Inflammatory macrophage treated with lipopolysaccharide for 4 hours (primary cell): ENCODE measurements at places on chromosomes 4 and X.

DNA sequence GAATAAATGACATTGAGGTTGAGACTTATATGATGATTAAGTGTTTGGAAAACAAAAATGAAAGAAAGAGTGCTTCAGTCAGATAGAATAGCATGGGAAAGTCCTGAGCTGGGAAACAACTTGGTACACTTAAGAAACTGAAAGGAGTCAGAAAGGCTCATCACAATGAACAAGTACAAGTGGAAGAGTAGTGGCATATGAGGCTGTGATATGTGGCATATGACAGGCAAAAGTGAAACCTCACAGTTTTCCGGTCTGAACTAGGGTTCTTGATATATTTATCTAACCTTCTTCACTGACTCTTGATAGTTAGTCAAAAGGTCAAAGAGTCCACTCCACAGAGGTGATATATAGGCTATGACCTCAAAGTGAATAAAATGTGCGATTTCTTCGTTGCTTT is 537.1 kb upstream of the CXorf51A start:
- peak; percentile 23 for DNase-seq

- no peak for DNase-seq
Observed at GRCh38 chr4:43778187-43778915, 670.3 kb downstream of the KCTD8 start.

DNA sequence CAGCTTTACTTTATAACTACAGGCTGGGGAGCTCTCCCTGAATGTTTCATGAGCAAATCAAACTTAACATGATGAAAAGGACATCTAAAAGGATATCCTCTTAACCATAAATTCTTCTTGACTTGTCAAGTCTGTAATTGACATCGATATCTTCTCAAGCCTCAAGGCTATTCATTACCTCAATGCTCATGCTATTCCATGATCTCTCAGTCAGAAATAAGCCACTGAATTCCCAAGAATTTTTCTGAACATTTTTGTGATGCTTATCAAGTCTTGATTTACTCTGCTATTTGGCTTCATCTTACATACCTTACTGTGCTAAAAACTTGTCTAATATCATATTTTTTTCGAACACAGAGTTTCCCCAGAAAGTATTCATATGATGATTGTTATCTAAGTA is 433.4 kb downstream of the PDGFC start:
- DNase-seq = no peak

DNA sequence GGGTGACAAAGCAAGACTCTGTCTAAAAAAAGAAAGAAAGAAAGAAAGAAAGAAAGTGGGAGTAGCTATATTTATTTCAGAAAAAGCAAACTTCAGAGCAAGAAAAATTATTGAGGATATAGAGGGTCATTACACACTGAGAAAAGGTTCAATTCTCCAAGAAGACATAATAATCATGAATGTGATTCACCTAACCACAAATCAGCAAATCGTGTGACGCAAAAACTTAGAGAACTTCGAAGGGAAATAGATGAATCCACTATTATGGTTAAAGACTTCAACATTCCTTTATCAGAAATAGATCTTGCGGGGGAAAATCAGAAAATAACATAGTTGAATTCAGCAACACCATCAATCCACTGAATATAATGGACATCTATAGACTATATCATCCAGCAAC is 219.3 kb upstream of the LDB2 start:
- DNase-seq = no peak

GRCh38 chr4:87011340-87012034 is 76.7 kb downstream of the AFF1 start:
- DNase-seq = peak; percentile 88

- no peak for DNase-seq
Observed at GRCh38 chr4:152462047-152462446, 73.8 kb downstream of the FBXW7 start.

- no peak for DNase-seq
Observed at GRCh38 chrX:19272452-19272851, 71.3 kb upstream of the PDHA1 start.

GRCh38 chr4:187942968-187943367 is 52.6 kb upstream of the ZFP42 start:
- DNase-seq = no peak

DNA sequence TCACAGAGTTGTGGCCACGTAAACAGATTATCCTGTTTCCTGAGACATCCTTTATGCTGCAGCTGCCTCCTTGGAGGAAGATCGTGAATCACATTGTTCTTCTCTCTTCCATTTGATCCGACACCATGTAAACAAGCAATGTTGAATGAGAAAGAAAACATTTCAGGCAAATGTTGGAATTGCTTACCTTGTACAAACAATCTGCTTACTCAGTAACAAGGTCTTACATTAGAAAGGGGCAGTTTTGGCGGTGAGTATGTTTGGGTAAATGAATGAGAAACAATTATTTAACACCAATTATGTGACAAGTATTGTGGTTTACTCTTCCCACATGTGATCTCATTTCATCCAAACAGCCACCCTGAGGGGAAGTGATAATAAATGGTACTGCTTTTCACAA is 637.8 kb downstream of the RAB28 start:
- DNase-seq = no peak

DNA sequence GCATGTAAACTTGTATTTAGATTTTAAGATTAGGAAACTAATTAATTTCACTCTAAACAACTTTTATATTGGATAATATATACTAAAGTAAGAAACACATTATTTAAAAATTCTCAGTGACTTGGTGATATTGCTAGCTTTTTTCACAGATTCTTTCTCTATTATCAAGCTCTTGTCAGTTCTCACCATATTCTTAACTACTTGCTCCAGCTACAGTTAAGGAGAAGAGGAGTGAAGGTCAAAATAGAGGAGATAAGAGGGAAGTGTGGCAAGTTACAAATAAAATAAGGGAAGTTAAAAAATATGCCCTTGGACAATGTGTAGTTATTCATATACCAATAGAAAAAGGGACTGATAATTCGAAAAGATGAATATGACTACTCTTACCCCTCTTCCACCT is 34.7 kb upstream of the NAF1 start:
- no peak for DNase-seq

DNA sequence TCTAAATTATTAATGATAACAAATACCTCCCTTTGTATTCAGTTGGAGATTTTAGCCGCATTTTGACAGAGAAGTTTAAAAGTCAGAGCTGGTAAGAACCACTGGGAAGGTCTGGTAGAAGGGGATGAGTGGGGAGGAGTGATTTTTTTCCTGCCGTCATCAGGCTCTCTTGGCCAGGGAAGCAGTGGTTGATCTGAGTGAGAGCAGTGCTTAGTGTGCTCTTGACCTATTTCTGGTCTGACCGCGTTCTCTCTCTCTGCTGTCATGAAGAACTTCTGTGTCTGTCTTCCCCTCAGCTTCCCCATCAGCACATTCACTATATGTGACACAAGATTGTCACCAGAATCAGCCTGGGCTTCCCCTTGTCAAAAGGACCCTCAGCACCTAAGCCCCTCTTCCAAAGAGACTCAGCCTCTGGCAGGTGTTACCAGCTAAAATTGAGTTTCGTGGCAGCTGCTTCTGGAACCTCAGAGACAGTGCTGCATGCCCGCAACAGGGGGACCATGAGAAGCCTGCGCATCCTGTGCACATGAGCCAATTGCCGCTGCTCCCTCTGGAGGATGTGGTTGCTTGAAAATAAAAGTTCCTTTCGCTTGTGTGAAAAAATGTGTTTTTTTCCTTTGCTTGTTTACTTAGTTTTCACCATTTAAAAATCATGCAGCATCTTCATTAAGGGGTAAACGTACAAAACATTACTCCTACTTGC is 268.9 kb downstream of the C4orf33 start:
- DNase-seq = no peak

GRCh38 chr4:2811830-2812611 is 19.1 kb downstream of the SH3BP2 start:
- DNase-seq = peak; percentile 88
